Mesenteric fat pad (tissue), 1 donor: ENCODE measurements at places on chromosomes 3 and 15. TPM values are rescaled to one million over a fixed set of nuclear protein-coding genes. Genes with fewer than 3 reads are reported as not detected.

Gene IL16
- 21.8 TPM for total RNA-seq

Gene MYH15
- 0.29 TPM for total RNA-seq

Gene SLC28A2
- not detected for total RNA-seq

Gene ATP8B4
- total RNA-seq = 31.5 TPM

Gene ALDH1A2
- total RNA-seq = 7.5 TPM

Gene STARD9
- 17.0 TPM for total RNA-seq

Gene GOLGA8M
- 5.8 TPM for total RNA-seq

Gene DET1
- 6.0 TPM for total RNA-seq

Gene OR5K2
- total RNA-seq = not detected

Gene CORO2B
- total RNA-seq = 4.9 TPM

Gene CYP1A1
- total RNA-seq = 65.0 TPM

Gene ADGRG7
- not detected for total RNA-seq
